ENCODE measurements at places on chromosomes 16 and 17.

GRCh38 chr16:76125871-76126270 lies 151.3 kb upstream of the CNTNAP4 start:
- no peak overlapping the region for H3K4me3 ChIP-seq
- no peak overlapping the region for H3K27ac ChIP-seq
- H3K27me3 ChIP-seq = no peaks in the 10 kb centered on the region

- no peak for DNase-seq
- H3K4me1 ChIP-seq = peaks cover 68% of the 10 kb centered on the region
- H3K36me3 ChIP-seq = peaks cover 2% of the 10 kb centered on the region
- no peak overlapping the region for H3K4me3 ChIP-seq
- H3K27me3 ChIP-seq = no peaks in the 10 kb centered on the region
Observed at GRCh38 chr16:74570412-74571301, 36.3 kb downstream of the GLG1 start.

- peaks cover 7% of the 10 kb centered on the region for H3K36me3 ChIP-seq
- H3K27ac ChIP-seq = peak overlapping the region; percentile 97
- peak overlapping the region; percentile 69 for H3K4me3 ChIP-seq
Observed at GRCh38 chr17:31494259-31495021, 103.0 kb downstream of the RAB11FIP4 start.

DNA sequence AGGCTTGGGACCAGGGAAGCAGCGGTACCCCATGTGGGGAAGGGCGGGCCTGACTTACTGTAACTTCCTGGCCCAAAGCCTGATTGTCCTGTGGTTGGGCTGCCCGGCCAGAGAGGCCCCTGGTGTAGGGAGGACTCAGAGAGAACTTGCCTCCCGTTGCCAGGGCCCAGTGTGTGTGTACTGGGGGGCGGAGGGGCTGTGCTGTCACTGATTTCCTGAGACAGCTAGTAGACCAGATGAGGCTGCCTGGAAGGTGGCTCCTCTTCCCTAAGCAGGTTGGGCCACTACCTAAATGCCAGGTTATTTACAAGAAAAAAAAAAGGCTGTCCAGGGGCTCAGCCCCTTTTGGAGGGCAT lies 16.7 kb downstream of the SOCS3 start:
- no peaks in the 10 kb centered on the region for H3K36me3 ChIP-seq
- DNase-seq = peak; percentile 39
- H3K4me3 ChIP-seq = peak overlapping the region; percentile 46
- H3K4me1 ChIP-seq = peaks cover 41% of the 10 kb centered on the region

DNA sequence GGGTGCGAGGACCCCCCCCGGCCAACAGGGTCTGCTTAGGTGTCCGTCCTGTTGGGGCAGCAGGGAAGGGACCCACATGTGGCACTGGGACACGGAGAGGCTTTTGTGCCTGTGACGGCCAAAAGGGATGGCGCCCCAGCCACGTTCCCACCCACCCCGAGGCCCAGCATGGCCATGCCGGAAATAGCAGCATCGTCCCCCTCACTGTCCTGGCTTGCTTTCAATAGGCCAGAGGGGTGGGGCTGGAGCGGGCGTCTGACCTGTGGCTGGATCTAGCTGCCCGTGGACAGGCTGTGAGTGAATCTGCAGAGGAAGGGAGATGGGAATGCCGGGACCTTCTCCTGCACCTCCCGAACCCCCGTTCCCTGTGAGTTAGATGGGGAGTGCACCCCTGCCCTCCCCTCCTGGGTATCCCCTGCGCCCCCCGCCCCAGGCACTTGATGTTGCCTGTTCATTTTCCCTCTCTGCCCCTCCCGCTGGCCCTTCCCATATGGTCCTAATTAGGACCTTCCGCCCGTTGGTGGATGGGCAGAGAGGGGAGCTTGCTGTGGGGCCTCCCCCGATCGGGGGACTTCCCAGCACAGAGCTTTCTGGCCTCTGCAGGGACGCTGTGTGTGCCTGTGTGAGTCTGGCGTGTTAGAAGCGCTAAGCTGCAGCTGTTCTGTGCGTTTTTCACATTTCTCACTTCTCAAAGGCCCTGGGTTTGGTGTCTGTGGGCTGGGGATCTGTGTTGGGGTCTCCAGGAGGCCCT lies 292.8 kb downstream of the SEC14L1 start:
- peak overlapping the region; percentile 89 for H3K4me3 ChIP-seq
- peaks cover 83% of the 10 kb centered on the region for H3K4me1 ChIP-seq
- H3K27ac ChIP-seq = peak overlapping the region; percentile 91
- peak; percentile 78 for DNase-seq
- H3K36me3 ChIP-seq = peaks cover 29% of the 10 kb centered on the region

- H3K27me3 ChIP-seq = peaks cover 7% of the 10 kb centered on the region
- peak overlapping the region; percentile 68 for H3K27ac ChIP-seq
- H3K36me3 ChIP-seq = peaks cover 9% of the 10 kb centered on the region
Observed at GRCh38 chr16:75566758-75567255, 628 bp downstream of the GABARAPL2 start.

GRCh38 chr17:71634376-71634775 lies 486.4 kb upstream of the SOX9 start:
- no peak for DNase-seq
- no peaks in the 10 kb centered on the region for H3K27me3 ChIP-seq
- no peak overlapping the region for H3K4me3 ChIP-seq

DNA sequence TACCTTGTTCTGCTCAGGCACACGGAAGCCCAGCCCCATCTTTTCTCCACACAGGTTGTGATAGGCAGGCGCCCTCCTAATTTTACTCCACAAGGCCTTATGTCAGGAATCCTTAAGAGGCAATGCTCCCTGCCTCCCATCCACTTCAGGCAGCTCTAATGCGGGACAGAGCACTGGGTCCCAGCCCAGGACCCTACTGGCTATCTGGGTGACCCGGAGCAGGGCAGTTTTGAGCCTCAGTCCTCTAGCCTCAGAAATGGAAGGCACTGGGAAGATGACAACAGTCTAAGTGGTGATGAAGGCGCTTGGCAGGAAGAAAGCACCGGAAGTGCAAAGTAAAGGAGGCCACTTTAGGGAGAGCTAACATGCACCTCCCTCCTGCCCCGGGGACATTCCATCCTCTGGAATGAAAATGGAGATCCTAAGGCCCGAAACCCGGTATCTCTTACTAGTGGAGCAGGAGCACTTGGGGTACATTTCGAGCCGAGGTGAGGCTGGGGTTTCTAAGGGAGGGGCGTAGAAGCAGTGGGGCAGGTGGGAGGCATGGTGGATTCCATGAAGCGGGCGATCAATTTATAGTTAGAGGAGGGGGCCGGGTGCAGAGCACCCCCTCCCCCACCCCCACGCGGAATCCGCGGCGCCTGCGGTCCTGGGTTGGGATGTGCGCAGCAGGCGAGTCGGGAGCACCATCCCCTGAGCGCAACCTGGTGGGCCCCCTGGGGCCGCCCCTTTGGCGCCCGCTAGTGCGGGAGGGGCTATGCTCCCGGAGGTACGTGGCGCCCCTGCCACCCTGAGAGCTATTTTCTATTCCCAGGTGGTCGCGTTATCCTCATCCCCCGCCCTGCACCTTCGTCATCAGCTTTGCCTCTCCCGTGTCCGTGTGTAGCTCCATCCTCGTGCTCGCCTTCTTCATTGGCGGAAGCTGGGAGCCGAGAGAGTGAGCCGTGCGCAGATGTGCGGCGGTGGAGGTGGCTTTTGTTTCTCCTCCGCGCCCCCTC lies 4.9 kb downstream of the MT1F start:
- H3K27me3 ChIP-seq = peaks cover 30% of the 10 kb centered on the region
- peak overlapping the region; percentile 77 for H3K4me3 ChIP-seq
- H3K36me3 ChIP-seq = peaks cover 5% of the 10 kb centered on the region
- peak overlapping the region; percentile 84 for H3K27ac ChIP-seq
- H3K4me1 ChIP-seq = peaks cover 20% of the 10 kb centered on the region

DNA sequence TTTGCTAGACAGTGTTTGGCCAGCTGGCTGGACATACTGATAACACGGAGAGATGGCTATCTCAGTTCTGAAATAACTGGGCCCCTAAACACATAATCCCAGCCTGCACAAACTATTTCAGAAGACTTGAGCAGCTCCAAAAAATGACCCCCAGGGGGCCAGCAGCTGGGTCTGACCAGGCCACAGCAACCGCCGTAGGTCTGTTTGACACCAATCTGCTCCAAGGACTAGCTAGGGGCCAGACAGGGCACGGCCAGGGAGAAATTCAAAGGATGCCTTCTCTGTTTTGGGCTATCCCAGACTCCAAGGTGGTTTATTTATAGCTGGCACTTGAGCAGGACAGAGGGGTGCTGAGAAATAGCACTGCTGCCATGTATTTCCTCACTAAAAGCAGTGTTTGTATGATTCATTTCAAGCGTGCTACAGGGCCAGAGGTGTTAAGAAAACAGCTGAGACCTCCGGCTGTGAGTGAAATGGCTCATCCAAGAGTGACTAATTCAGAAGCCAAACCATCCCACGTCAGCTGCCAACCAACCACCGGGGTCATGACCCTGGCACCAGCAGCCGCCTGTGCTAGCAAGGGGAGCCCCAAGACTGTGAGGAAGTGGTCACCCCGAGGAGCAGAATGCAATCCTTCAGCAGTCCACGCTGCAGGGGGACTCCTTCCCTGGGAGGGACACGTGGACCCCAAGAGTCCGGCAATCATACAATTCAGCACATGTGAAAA lies 5.7 kb downstream of the GGA2 start:
- peaks cover 57% of the 10 kb centered on the region for H3K4me1 ChIP-seq
- H3K36me3 ChIP-seq = peaks cover 32% of the 10 kb centered on the region
- peak overlapping the region; percentile 79 for H3K27ac ChIP-seq
- no peak overlapping the region for H3K4me3 ChIP-seq
- no peaks in the 10 kb centered on the region for H3K27me3 ChIP-seq

DNA sequence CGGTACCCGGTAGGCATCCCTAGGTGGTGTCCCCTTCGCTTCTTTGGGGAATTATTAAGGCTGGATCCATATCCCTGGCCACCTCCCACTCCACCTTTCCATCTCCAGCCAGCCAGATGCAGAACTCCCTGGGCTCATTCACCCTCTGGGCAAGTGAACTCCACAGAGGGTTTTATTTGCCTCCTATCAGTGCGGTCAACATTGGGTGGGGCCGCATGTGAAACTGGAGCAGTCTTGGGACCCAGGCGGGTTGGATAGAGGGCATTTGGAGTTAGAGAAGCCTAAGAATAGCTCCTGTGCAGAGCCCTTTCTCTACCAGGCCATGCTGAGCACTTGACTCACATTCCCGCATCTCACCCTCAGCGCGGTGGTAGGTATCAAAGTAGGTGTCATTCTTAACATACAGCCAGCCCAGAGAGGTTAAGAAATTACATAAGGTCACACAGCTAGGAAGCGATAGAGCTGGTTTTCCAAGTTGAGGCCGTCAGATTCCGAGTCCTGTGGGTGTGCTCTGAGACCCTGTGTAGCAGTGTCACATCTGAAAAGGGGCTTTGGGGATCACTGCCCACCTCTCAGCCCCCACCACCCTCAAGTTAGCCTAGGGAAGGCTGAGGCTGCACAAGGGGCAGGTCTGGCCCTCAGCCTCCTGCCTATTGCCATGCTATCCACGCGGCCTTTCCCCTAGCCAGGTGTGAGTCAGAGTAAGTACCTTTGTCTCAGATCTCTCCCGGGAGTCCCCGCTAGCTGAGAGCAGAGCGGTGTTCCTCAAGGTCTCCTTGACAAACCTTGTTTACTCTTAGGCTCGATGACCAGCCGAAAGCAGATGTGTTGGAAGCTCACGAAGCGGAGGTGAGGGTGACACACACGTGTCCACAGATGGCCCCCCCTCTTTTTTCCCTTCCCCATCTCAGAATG lies 26.9 kb upstream of the LGALS9 start:
- peaks cover 31% of the 10 kb centered on the region for H3K36me3 ChIP-seq
- no peak overlapping the region for H3K4me3 ChIP-seq
- peaks cover 5% of the 10 kb centered on the region for H3K4me1 ChIP-seq
- H3K27ac ChIP-seq = no peak overlapping the region
- H3K27me3 ChIP-seq = no peaks in the 10 kb centered on the region

DNA sequence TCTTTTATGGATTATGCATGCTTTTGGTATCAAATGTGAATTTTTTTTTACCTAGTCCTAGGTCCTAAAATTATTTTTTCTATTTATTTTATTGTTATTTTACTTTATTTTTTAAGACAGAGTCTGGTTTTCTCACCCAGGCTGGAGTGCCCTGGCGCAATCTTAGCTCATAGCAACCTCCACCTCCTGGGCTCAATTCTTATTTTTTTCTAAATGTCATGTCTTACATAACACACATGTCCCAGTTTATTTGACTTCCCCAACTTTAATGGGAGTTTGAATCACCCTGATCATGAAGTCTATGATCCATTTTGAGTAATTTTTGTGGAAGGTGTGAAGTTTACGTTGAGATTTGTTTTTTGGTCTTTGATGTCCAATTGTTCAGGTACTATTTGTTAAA lies 3.3 kb upstream of the CCL18 start:
- DNase-seq = no peak
- H3K27ac ChIP-seq = no peak overlapping the region
- H3K36me3 ChIP-seq = no peaks in the 10 kb centered on the region
- H3K4me3 ChIP-seq = no peak overlapping the region
- peaks cover 3% of the 10 kb centered on the region for H3K4me1 ChIP-seq

- DNase-seq = no peak
- peaks cover 31% of the 10 kb centered on the region for H3K4me1 ChIP-seq
- H3K27ac ChIP-seq = no peak overlapping the region
- H3K27me3 ChIP-seq = no peaks in the 10 kb centered on the region
- peaks cover 23% of the 10 kb centered on the region for H3K36me3 ChIP-seq
- H3K4me3 ChIP-seq = no peak overlapping the region
Observed at GRCh38 chr17:82989881-82990280, 89.5 kb upstream of the METRNL start.

- no peak for DNase-seq
- H3K4me3 ChIP-seq = no peak overlapping the region
- peaks cover 6% of the 10 kb centered on the region for H3K27me3 ChIP-seq
- no peaks in the 10 kb centered on the region for H3K4me1 ChIP-seq
- H3K36me3 ChIP-seq = no peaks in the 10 kb centered on the region
Observed at GRCh38 chr16:55571191-55571897, 4.9 kb downstream of the CAPNS2 start.

- no peak overlapping the region for H3K4me3 ChIP-seq
- H3K36me3 ChIP-seq = no peaks in the 10 kb centered on the region
- no peak overlapping the region for H3K27ac ChIP-seq
- DNase-seq = no peak
- no peaks in the 10 kb centered on the region for H3K27me3 ChIP-seq
Observed at GRCh38 chr17:78576389-78577112, 645 bp downstream of the DNAH17 start.

DNA sequence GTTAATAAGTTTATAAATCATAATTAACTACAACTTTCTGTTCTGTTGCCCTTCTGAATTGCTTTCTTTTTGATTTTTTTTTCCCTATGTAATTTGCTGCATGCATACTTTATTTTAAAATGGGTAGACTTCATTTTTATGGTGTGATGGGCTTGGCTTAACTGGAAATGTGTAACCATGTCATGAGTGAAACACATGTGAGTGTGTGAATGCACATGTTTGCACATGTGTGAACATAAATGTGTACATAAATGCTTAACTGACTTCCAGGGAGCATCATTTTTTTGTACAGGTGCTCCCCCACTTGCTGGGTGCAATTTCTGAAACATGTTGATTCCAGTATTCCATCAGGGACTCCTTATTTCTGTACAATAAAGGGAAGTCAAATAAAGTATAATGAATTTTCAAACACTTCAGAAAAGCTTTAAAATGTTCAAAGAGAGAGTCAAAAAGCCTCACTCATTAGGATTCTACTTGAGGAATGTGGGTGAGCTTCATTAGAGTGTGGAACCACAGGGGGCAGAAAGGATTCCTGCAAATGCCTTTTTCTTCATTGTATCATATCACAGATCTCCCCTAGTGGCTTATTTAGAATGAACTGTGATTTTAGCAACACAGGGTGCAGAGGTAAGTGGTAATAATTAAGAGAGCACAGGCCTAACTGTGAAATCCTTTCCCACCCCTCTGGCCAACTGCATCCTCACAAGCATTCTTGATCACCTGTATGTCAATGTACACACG lies 31.7 kb upstream of the CDH11 start:
- DNase-seq = no peak
- H3K4me3 ChIP-seq = no peak overlapping the region
- no peaks in the 10 kb centered on the region for H3K4me1 ChIP-seq
- H3K27ac ChIP-seq = no peak overlapping the region
- H3K27me3 ChIP-seq = no peaks in the 10 kb centered on the region
